ENCODE measurements at places on chromosomes 3 and 15. TPM values are rescaled to one million over a fixed set of nuclear protein-coding genes. Genes with fewer than 3 reads are reported as not detected.

DNA sequence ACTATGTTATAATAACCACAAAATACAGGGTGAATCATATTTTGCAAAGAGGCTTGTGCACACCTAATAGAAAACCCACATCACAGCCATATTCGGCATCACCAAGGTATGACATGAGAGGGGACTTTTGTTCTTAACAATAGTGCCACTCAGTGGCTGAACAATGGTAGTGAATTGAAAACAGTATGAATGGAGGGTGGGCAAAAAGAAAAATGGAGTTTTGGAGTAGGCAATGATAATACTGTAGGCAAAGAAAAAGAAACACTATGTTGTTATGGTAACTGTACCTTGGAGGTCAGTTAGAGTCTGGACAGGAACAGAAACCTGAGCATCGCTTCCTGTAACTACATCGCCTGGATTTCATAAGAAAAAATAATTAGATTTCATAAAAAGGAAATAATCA is 348.6 kb downstream of the PLCL2 start:
- DNase-seq, result no peak
- peaks cover 54% of the 10 kb centered on the region for H3K4me1 ChIP-seq
- no peaks in the 10 kb centered on the region for H3K27me3 ChIP-seq
- no peak overlapping the region for H3K27ac ChIP-seq
- H3K4me3 ChIP-seq, result no peak overlapping the region

PYGO1 gene
- 5.2 TPM for total RNA-seq

DNA sequence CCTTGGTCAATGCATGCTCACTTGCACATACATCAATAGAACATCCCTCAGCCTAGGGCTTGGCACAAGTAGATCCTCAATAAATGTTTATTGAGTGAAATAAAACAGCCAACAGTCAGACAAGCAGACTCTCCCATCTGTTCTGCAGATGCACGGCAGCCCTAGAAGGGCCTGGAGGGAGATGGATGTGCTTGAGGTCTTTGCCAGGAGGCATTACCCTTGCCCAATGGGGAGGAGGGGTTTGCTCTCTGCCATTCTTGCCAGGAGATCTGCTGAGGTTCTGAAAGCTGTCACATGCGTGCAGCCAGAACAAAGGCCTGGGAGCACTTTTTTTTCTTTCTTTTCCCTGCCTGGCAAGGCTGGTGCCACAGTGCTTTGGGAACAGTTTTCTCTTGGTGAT is 349.3 kb upstream of the THRB start:
- no peak overlapping the region for H3K27ac ChIP-seq
- peaks cover 21% of the 10 kb centered on the region for H3K27me3 ChIP-seq
- no peak overlapping the region for H3K4me3 ChIP-seq
- no peaks in the 10 kb centered on the region for H3K4me1 ChIP-seq
- no peak for DNase-seq
- no peaks in the 10 kb centered on the region for H3K36me3 ChIP-seq

DNA sequence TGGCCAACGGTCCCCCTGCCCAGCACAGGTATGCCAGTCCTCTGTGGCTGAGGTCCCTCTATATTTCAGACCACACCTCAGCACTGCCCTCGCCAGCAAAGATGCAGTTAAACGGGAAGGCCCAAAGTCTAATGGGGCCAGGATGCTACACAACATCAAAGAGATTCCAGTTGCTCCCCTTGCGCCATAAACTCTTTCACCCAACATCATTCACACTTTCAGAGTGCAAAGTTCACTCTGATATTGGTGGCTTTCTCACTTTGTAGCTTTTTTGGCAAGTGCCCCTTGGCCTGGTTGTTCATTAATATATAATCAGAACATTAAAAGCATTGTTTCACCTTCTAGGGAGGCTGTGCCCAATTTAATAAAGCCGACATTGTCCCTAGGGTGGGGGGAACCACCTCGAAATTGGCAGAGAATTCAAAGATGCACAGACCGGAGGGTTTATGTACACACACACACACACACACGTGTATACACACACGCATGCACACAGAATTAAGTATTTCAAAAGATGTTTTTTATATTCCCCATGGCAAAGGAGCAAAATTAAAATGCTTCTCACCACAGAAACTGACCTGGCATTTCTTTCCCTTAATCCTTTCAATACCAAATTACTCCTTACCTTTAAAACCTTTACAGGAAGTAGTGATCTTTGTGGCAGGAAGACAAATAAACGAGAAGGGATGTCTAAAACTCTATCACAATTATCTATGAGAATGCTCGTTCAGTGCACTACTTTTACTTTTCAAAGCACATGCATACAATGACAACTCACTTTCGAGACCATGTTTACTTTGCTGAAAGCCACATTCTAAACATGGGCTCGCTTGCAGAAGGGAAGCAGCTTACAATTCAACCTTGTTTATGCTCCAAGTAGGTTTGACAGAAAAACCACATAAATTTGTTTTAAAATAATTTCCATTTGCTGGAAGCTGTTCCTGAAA is 19.5 kb downstream of the LRIG1 start:
- H3K27me3 ChIP-seq, result no peaks in the 10 kb centered on the region
- no peak overlapping the region for H3K4me3 ChIP-seq
- H3K4me1 ChIP-seq, result peaks cover 99% of the 10 kb centered on the region

GRCh38 chr3:154862265-154862664 is 217.9 kb upstream of the MME start:
- no peak overlapping the region for H3K27ac ChIP-seq
- H3K27me3 ChIP-seq, result no peaks in the 10 kb centered on the region
- no peak for DNase-seq
- no peaks in the 10 kb centered on the region for H3K36me3 ChIP-seq

DNA sequence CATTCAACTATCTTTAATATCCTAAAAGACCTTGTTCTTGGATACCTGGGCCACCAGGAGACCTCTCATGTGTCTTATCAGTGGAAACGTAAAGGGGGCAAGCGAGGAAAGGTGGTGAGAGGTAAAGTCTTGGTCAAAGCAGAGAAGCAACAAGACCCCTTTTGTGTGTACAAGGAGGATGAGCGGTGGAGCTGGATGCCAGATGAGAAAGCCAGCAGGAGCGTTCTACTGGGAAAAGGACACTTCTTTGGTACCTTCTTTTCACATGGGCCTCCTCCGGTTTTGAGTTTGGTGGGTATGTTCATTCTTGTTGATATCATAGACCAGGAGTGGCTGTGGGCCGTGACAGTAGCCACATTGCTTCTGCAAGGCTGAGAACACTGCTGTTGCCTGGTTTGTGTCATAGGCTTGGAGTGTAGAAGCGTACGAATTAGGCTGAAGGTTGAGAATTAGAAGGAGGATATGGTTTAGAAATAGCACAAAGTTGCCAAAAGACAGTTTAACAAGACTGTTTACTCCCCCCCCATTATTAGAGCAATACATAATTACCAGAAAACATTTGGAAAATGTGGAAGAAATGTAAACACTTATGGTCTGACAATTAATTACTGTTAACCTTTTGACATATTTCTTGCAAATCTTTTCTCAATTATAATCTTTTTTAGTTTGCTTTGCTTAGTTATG is 46.8 kb upstream of the VILL start:
- no peak overlapping the region for H3K4me3 ChIP-seq
- DNase-seq, result no peak
- no peaks in the 10 kb centered on the region for H3K36me3 ChIP-seq
- H3K27me3 ChIP-seq, result no peaks in the 10 kb centered on the region

Measured in left ventricle myocardium inferior (tissue), 1 donor.